ENCODE measurements at places on chromosomes 1 and 21. TPM values are rescaled to one million over a fixed set of nuclear protein-coding genes. Genes with fewer than 3 reads are reported as not detected.
A peak's percentile ranks its signal among the peaks of the same experiment; 100 is the strongest.

The KRTAP19-1 gene
- not detected for total RNA-seq

The AADACL4 gene
- total RNA-seq: not detected

The HES2 gene
- total RNA-seq: not detected

The CTSE gene
- total RNA-seq: not detected

The HHAT gene
- 0.82 TPM for total RNA-seq

GRCh38 chr1:163231385-163231784, 28.7 kb upstream of the RGS5 start:
- H3K27me3 ChIP-seq: no peaks in the 10 kb centered on the region
- H3K4me1 ChIP-seq: no peaks in the 10 kb centered on the region
- H3K4me3 ChIP-seq: no peak overlapping the region
- DNase-seq: no peak
- H3K36me3 ChIP-seq: no peaks in the 10 kb centered on the region

DNA sequence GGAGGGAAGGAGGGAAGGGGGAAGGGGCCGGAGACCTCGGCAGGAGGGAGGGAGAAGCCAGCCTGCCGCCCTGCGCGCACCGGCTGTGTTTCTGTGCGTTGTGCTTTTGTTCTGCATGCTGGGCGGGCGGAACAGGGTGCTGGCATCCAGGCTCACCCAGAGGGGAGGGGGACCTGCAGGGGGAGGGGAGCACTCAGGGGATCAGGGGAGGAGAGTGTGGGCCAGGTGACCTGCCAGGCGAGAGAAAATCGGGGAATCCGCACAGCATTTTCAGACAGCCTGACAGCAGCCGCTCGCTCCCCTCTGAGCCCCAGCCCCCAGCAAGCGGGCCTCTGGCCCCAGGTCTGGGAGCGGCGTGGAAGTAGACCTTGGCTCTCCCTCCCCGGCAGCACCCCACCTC, 54.7 kb downstream of the RIPK4 start:
- H3K4me1 ChIP-seq: peaks cover 4% of the 10 kb centered on the region
- H3K36me3 ChIP-seq: no peaks in the 10 kb centered on the region

DNA sequence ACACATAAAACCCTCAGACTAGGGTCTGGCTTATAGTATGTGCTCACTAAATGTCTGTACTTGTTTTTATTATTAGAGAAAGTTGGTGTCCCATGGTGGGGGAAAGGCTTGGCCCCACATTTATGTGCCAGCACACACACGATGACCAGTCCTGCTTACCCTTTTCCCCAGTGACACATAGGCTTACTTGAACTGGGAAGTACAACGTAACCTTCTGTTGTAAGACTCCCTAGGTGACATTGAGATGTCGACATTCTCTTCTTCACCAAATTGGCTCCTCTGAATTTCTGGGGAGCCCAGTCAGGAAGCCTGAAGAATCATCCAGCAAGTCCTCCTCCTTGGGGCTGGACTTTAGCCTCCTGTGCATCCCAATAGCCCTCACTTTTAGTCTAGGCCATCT, 1.7 kb upstream of the MECR start:
- H3K36me3 ChIP-seq: no peaks in the 10 kb centered on the region
- peaks cover 24% of the 10 kb centered on the region for H3K4me1 ChIP-seq
- no peak overlapping the region for H3K4me3 ChIP-seq
- DNase-seq: no peak
- H3K27me3 ChIP-seq: peaks cover 17% of the 10 kb centered on the region
- no peak overlapping the region for H3K27ac ChIP-seq

GRCh38 chr1:153880962-153881361, 41.8 kb downstream of the GATAD2B start:
- no peaks in the 10 kb centered on the region for H3K27me3 ChIP-seq
- DNase-seq: peak; percentile 67
- H3K36me3 ChIP-seq: peaks cover 2% of the 10 kb centered on the region
- H3K27ac ChIP-seq: no peak overlapping the region

DNA sequence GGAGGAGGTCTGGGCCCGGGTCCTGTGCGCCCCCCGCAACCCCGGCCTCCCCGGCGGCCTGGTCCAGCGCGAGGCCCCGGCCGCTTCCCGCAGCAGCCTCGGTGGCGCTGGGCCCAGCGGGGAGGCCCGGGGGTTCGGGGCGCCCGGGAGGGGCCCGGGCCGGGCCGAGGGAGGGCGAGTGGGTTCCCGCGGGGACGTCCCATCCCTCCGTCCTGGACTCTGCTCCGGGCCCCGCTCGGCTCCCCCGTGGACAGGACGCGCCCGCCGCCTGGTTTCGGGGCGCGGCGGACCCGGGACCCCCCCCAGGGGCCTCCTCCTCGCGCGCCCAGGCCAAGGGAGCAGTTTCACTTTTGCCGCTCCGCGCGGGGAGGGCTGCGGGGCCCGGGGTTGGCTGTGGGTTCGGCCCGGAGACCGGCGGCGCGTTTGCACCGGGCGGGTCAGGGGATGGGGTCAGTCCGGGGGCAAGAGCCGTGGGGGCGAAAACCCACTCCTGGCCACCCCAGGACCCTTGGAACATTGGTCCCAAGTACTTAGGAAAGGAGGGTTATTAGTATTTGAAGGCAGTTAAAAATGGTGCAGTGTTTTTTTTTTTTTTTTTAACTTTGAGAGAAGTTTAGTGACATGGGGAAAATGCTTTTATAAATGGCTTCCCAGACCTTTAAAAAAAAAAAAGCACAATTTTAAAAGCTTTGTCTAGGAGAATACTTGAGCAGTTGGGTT, 677 bp downstream of the AGPAT3 start:
- peak; percentile 69 for DNase-seq
- no peaks in the 10 kb centered on the region for H3K27me3 ChIP-seq
- peak overlapping the region; percentile 79 for H3K4me3 ChIP-seq

DNA sequence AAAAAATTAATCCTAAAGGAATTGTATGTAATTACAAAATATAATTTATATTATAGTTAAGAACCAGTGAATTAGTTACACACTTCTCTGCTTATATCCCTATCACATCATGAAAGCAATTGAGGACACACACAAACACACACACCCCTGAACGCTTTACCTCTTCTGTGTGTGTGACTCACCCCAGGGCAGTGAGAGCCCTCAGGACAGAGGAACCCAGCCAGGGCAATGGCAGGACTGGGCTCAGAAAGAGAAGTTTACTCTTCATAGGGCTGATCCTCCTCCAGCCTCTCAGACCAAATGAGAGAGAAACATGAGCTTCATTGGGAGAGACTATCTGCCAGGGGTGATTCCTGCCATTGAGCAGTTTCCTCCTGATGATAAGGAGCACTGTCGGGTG, 38.1 kb downstream of the SLC44A3 start:
- H3K4me1 ChIP-seq: no peaks in the 10 kb centered on the region
- H3K36me3 ChIP-seq: no peaks in the 10 kb centered on the region
- H3K4me3 ChIP-seq: no peak overlapping the region
- no peak overlapping the region for H3K27ac ChIP-seq

DNA sequence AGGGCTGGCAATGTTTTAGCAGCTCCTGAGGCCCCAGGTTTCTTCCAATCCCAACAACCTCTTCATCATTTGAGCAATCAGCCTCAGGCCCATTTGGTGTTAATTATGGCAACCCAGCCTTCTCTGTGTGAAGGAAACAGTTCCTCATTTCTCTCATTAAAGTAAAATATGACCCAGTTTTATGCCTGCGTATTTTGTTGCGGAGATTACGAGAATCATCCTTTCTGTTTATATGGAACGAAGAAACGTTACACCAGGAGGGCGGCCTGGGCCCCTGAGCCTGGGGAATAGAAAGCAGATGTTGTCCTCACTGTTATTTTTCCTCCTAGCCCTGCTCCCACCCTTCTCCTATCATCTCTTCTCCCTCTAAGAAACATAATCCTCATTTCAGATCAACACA, 332.2 kb upstream of the USP24 start:
- DNase-seq: no peak
- no peaks in the 10 kb centered on the region for H3K36me3 ChIP-seq
- H3K4me1 ChIP-seq: no peaks in the 10 kb centered on the region
- H3K4me3 ChIP-seq: no peak overlapping the region
- H3K27me3 ChIP-seq: peaks cover 2% of the 10 kb centered on the region

DNA sequence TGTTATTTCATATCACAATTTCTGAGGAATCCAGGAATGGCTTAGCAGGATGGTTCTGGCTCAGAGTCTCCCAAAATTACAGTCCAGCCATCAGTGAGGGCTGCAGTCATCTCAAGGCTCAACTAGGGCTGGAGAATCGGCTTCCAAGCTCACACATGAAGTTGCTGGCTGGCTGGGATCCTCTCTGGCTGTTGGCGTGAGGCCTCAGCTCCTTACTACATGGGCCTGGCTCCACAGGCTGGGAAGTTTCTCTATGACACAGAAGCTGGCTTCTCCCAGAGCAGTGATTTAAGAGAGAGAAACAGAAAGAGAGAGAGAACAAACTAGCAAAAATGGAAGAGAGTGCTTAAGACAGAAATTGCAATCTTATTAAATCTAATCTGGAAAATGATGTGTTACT, 38.8 kb upstream of the RGS8 start:
- no peak overlapping the region for H3K27ac ChIP-seq
- peaks cover 8% of the 10 kb centered on the region for H3K4me1 ChIP-seq
- peaks cover 7% of the 10 kb centered on the region for H3K27me3 ChIP-seq
- DNase-seq: no peak

DNA sequence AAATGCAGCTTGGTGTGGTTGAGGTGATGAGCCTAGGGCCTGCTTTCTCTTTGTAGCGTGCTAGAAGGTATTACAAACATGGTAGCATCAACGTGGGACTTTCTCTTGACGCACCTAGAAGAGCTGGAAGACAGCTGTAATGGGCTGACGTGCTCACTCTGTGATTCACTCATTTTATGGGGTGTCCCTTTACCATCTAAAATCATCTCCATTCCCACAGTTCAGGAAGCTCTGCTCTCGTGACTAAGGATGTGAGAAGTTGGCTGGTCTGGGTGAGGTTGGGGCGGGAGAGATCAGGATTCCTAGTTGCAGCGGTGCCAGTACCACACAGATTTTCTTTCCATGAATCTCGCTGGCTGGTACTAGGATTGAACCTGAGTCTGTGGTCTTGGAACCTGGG, 4.2 kb downstream of the HTR6 start:
- H3K4me3 ChIP-seq: no peak overlapping the region
- DNase-seq: no peak
- peaks cover 29% of the 10 kb centered on the region for H3K27me3 ChIP-seq

DNA sequence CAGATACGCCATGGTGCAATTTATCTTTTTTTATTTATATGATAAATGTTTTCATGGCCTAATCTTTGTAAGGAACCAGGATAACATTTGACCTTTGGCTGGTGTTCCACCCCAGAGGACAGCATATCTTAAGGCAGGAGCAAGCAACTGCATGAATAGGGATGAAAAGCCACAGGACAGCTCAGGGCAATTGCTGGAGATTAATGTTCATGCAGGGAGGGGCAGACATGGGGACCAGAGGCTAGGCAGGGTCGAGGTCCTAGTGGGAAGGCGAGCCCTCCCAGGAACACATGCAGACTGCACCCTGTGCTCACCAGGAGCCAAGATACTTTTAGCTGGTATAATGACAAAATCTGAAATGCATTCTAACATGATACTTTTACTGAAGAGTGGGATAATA, 74.4 kb upstream of the HAO2 start:
- DNase-seq: no peak
- H3K27me3 ChIP-seq: peaks cover 12% of the 10 kb centered on the region
- H3K4me3 ChIP-seq: no peak overlapping the region
- no peaks in the 10 kb centered on the region for H3K36me3 ChIP-seq

- H3K27me3 ChIP-seq: peaks cover 13% of the 10 kb centered on the region
- no peaks in the 10 kb centered on the region for H3K4me1 ChIP-seq
- H3K36me3 ChIP-seq: no peaks in the 10 kb centered on the region
- H3K4me3 ChIP-seq: no peak overlapping the region
These were observed 62.5 kb upstream of the ARHGAP29 start for GRCh38 chr1:94299627-94300553.

- no peak overlapping the region for H3K4me3 ChIP-seq
- no peak for DNase-seq
- H3K4me1 ChIP-seq: no peaks in the 10 kb centered on the region
- H3K27me3 ChIP-seq: no peaks in the 10 kb centered on the region
- no peaks in the 10 kb centered on the region for H3K36me3 ChIP-seq
- H3K27ac ChIP-seq: no peak overlapping the region
These were observed 726.4 kb upstream of the ADGRL4 start for GRCh38 chr1:79732950-79733349.
